NCI-H2029 treated with DMSO at 0.1 percent for 48 hours (cell line): ENCODE measurements at places on chromosomes 6 and 20.

GRCh38 chr6:125904871-125905270 is 51.7 kb upstream of the HINT3 start:
- DNase-seq: no peak

- no peak for DNase-seq
Observed at GRCh38 chr6:53240761-53241160, 92.1 kb upstream of the GCM1 start.

- no peak for DNase-seq
Observed at GRCh38 chr6:132751306-132751705, 6.4 kb downstream of the VNN2 start.

DNA sequence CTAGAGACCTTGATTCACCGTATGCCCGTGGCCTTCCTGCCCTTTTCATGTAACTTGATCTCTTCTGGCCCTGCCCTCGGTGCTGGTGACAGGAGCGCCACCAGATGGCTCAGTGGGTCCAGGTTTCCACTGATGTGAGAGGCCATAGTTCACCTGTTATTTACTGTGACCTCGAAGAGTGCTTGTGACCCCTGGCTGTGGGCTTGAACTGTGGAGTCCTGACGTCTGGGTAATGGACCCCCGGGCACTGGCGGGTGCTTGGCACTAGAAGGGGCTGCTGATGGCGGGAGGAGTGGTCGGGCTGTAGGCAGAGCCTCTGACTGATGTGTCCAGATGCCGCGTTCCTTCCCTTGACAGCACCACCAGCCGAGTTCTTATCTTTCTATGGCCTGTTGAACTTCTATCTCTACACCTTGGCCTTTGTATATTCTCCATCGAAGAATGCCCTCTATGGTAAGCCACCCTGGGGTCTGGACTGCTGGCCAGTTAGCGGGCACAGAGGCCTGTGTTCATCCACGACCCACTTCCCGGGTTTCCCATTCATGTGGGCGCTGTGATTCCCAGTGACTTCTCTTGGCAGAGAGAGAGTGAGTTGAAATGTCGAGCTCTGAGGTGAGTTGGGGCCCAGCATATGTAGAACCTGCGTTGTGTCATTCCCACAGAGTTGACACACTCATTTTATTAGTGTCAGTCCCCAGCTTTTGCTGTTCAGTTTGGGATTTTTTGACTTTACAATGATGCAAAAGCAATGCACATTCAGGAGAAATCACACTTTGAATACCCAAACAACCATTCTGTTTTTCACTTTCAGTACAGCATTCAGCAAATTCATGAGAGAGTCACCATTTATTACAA is 14.9 kb downstream of the DYNLT1 start:
- no peak for DNase-seq

DNA sequence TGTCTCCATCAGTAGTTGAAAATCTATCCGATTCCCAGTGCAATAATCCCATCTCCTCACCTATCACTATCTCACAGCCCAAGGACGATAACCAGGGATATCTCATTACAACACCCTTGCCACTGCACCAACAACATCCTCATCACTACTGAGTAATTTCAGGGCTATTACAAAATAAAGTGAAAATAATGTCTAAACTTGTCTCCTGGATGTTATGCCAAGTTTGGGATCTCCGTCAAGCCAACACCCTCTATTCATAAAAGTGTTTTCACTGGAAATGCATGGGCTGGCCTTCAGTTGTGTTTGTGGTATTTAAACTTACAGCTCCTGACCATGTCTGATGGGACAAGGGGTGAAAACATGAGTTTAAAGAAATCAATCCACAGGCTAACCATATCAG is 42.0 kb upstream of the STMND1 start:
- no peak for DNase-seq

- no peak for DNase-seq
Observed at GRCh38 chr6:75446241-75446880, 47.2 kb downstream of the FILIP1 start.

- DNase-seq: no peak
Observed at GRCh38 chr20:47701612-47702011, 83.7 kb downstream of the SULF2 start.

- DNase-seq: no peak
Observed at GRCh38 chr6:149482545-149483333, 2.1 kb downstream of the ZC3H12D start.

DNA sequence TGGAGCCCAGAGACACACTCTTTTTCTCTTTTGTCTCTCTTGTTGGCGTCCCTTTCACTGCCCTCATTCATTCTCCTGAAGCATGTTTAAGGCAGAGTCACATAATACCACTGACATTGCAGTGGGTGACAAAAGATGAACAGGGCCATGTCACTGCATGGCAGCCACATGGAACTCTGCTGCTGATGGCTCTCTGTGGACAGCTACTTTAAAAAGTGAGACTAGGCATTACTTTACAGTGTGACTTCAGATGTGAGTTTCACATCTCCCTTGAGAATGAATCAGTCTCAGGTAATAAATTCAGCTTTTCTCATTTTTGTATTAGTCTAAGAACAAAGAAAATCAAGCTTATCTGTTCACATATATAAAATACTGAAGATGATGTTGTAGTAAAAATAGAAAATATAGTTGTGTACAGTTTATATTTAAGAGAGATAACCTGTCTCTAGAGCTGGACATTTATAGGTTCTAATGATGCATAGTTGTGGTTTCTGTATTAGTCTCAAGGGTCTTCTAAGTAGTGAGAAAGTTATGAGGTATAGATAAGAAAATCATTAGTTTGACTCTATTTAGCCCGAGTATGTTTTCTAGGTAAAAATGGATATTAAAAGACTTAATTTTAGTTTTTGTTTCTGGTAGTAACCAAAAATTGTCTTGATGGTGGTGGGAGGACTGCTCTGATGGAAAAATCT is 6.1 kb downstream of the MRS2 start:
- no peak for DNase-seq

- no peak for DNase-seq
Observed at GRCh38 chr6:158815379-158815724, 3.8 kb downstream of the EZR start.

GRCh38 chr6:136576821-136577220 is 26.6 kb upstream of the MAP7 start:
- no peak for DNase-seq

DNA sequence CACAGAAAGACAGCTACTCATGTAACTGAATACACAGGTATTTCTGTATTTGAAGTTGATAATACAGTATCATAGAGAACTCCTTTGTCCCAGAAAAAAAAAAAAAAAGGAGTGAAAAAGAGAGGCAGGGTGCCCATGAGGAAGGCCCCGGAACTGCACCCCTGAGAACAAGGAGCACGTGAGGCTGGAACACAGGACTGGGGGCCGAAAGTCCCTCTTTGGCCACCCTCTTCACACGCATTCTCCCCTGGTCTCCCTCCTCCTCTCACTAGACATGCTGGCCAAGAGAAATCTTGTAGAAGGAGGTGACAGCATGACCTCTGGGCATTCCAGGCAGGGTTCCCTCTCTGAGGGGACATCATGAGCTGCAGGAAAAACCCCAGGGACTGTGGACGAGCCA is 62.7 kb upstream of the TRAF3IP2 start:
- DNase-seq: no peak

- peak; percentile 42 for DNase-seq
Observed at GRCh38 chr6:47440719-47441118, 36.9 kb upstream of the CD2AP start.

DNA sequence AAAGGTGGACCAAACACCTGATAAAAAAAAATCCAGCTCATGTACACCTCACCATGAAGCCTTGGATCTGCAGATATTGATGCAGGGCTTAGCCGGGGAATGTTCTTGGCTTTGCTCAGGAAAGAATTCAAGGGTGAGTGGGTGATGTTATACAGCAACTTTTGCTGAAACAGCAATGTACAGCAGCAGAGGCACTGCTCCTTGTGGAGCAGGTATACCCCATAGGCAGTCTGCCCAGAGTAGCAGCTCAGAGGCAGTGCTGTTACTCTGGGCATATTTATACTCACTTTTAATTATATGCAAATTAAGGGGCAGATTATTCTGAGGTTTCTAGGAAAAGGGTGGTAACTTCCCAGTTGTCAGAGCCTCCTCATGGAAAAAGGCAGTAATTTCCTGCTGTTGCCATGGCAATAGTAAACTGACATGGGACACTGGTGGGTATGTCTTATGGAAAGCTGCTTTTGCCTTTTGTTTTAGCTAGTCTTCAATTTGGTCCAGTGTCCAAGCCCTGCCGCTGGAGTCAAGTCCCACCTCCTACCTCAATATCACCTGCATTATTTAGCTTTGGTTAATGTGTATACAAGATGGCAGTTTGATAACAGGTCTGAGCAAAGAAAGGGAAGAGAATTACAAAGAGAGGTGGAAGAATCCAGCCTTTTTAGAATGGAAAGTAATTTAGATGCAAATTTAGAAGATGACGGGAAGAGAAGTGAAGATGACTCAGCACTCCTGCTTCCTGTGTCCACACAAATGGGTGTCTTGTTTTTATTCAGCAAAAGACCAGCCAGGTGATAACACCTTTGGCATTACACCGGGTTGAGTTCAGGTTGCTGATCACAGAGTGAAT is 110.1 kb upstream of the JAG1 start:
- no peak for DNase-seq

- DNase-seq: no peak
Observed at GRCh38 chr6:101417900-101418299, 24.4 kb downstream of the GRIK2 start.

GRCh38 chr20:44737116-44737515 is 8.5 kb upstream of the KCNK15 start:
- DNase-seq: no peak

DNA sequence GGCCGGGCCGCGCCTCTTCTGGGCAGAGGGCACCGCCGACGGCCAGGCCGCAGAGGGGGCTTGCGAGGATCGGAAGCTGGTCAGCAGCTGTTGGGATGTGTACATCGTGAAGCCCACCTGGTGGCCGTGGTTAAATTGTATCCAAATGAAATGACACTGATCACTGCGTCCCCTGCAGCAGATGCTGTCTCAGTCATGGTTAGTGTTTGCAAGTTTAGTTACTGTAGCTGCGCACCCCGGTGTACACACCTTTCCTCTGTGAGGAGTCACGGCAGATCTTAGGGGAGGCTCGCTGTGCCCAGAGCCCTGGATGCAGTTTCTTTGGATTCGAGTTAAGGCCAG is 653 bp downstream of the NAA20 start:
- no peak for DNase-seq

DNA sequence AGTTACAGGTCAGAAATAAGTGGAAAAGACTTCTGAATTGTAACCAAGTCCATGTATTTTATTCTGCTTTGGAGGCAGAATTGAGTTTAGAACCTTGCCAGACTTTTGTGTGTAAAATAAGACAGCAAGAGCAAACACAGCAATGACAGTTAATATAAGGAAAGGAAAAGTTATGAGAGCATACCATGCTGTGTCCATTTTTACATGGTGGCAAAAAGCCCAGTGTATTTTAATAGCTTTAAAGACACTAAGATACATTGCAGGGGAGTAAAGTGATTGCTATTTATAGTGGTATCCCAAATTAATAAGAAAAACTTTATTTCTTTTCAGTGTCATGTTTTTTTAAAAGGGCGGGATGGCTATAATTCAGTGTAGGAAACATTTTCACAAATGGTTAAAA is 45.2 kb downstream of the CDC5L start:
- DNase-seq: no peak

DNA sequence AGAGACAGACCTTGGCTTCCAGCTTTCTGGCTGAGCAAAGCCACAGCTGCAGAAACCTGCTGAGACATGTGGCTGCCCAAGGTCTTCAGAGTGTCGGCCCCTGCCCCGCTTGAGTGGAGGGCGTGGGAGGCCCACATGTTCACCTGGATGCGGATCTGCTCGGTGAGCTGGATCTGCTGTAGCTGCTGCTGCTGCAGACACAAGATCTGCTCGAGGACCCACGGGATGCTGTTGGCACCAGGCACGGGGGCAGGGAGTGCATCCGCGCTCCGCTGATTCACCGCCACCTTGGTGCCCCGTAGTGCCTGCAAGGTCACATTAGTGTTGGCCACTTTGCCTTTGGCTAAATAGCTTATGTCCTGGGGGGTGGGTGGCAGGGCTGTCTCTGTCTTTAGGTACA is 10.7 kb downstream of the SALL4 start:
- no peak for DNase-seq

DNA sequence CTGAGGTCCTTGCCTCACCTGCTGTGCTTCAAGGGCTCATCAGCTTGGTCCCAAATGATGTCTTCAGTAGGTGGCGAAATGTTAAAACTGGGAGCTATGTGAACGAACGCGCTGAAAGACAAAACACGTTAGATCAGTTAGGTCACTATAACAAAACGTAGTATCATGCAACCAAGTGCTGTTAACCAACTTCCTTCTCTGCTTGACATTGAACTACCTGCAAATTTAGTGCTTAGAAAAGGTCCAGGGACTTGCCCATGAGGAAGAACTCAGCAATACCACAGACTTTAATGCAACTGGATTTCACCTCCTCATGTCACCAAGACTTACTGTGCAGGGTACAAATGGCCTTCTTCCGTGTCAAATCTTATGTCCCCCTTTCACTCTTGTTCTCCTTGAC is 24.8 kb downstream of the BACH2 start:
- no peak for DNase-seq

DNA sequence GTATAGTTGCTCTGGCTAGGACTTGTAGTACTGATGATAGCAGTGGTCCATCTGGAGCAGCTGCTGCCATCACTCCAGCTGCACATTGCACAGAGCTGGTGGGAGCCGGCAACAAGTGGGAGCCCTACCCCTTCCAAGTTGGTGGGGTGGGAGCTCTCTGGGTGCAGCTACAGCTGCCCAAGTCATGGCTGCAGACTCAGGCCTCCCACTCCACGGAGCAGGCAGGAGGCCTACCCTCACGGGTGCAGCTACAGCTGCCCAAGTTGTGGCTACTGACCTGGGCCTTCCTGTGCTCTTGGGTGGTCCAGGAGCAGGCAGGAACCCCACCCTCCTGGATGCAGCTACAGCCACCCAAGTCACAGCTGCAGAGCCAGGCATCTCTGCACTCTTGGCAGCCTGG is 32.1 kb upstream of the ASIP start:
- no peak for DNase-seq

- DNase-seq: no peak
Observed at GRCh38 chr20:11777387-11778205, 140.1 kb upstream of the BTBD3 start.

GRCh38 chr6:10676403-10676802 is 18.0 kb downstream of the C6orf52 start:
- no peak for DNase-seq

DNA sequence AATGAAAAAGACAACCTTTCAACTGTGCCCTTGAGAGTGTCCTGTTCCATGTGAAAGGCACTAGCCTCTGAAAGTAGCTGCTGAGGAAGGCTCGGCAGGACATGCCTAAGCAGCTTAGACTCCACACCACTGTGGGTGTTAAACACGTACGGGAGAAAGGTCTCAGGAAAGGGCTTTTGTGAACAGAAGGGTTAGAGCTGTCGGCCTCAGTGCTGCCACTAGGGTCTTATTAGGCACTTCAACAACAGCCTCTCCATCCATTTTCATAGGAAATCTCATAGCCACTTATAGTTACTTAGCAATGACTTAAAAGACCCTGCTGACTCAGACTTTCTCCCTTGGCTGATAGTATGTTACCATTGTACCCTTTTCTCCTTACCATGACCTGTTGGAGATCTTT is 662.8 kb downstream of the TBC1D32 start:
- DNase-seq: no peak

DNA sequence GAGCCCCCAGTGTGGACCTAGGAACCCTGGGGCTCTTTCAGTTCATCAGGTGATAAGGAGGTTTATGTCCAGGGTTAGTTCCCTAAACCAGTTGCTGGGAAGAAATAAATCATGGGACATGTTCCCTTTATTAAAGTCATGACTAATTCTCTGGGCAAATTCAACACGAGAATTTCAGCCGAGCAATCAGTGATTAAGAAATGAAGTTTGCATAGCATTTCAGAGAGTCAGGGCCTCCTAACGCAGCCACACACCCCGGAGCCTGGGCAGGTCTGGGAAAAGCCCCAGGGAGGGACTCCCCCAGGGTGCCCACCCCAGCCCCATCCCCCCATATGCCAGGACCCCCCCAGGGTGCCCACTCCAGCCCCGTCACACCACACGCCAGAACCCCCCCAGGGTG is 20.1 kb downstream of the SLCO4A1 start:
- DNase-seq: no peak
